ENCODE measurements at places on chromosomes 3 and 15. TPM values are rescaled to one million over a fixed set of nuclear protein-coding genes. Genes with fewer than 3 reads are reported as not detected.

The IMPG2 gene
- total RNA-seq, result 0.11 TPM

The SNX22 gene
- total RNA-seq, result not detected

GRCh38 chr15:75206006-75206405, 4.3 kb downstream of the C15orf39 start:
- H3K27me3 ChIP-seq, result no peaks in the 10 kb centered on the region
- H3K4me1 ChIP-seq, result peaks cover 19% of the 10 kb centered on the region
- DNase-seq, result no peak
- no peaks in the 10 kb centered on the region for H3K36me3 ChIP-seq

DNA sequence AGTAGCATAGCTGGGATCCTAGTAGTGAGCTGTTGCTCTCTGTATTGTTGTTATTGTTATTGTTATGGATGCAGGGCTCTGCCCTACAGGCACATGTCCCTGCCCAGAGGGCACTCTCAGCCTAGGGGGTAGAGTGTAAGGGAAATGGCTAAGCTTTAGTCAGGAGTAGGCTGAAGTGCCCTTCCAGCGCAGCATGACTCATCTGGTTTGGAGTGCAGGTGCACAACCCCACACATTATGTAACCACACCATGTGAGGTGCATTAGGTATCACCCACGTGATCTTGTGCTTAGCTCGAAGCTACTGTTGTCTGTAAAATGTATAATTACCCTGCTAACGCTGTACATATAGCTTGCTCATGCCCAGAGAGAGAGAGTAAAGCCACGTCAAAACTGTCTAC, 48.3 kb upstream of the TIPARP start:
- no peaks in the 10 kb centered on the region for H3K27me3 ChIP-seq
- no peak overlapping the region for H3K27ac ChIP-seq
- DNase-seq, result no peak
- H3K36me3 ChIP-seq, result no peaks in the 10 kb centered on the region
- H3K4me3 ChIP-seq, result no peak overlapping the region

DNA sequence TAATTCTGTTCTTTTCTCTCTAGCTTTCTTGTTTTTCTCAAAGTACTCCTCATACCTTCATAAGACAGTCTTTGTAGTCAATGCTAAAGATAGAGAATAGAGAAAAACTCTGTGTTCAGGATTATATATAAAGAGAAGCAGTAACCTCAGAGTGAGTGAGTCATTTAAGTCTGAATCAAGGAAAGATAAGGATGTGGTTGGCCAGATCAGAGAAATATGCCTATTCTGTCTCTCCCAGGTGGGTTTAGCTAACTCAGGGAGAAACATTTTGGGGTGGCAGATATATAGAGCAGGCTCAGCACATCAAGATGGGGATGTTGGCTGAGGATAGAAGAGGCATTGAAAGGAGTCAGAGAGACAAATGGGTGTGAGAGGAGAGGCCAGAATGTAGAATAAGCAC, 31.4 kb downstream of the GTF2E1 start:
- no peak overlapping the region for H3K27ac ChIP-seq
- peak; percentile 36 for DNase-seq
- H3K36me3 ChIP-seq, result peaks cover 18% of the 10 kb centered on the region
- H3K4me1 ChIP-seq, result peaks cover 7% of the 10 kb centered on the region

- H3K4me3 ChIP-seq, result no peak overlapping the region
- no peaks in the 10 kb centered on the region for H3K4me1 ChIP-seq
- no peak overlapping the region for H3K27ac ChIP-seq
- peak; percentile 75 for DNase-seq
- H3K27me3 ChIP-seq, result peaks cover 12% of the 10 kb centered on the region
- H3K36me3 ChIP-seq, result no peaks in the 10 kb centered on the region
Observed at GRCh38 chr3:112327371-112327951, 5.5 kb upstream of the CD200 start.

GRCh38 chr3:150433347-150433746, 25.2 kb downstream of the TSC22D2 start:
- peaks cover 10% of the 10 kb centered on the region for H3K36me3 ChIP-seq
- H3K4me3 ChIP-seq, result no peak overlapping the region
- DNase-seq, result no peak
- H3K27ac ChIP-seq, result no peak overlapping the region
- peaks cover 9% of the 10 kb centered on the region for H3K4me1 ChIP-seq

- no peaks in the 10 kb centered on the region for H3K36me3 ChIP-seq
- no peak overlapping the region for H3K27ac ChIP-seq
- no peak for DNase-seq
- H3K4me3 ChIP-seq, result no peak overlapping the region
- no peaks in the 10 kb centered on the region for H3K27me3 ChIP-seq
- no peaks in the 10 kb centered on the region for H3K4me1 ChIP-seq
Observed at GRCh38 chr15:79442911-79443310, 10.8 kb downstream of the MINAR1 start.

The GOLGA6A gene
- total RNA-seq, result not detected

GRCh38 chr3:152957491-152957890, 122.6 kb downstream of the P2RY1 start:
- H3K36me3 ChIP-seq, result no peaks in the 10 kb centered on the region
- no peaks in the 10 kb centered on the region for H3K4me1 ChIP-seq
- H3K27me3 ChIP-seq, result no peaks in the 10 kb centered on the region
- H3K4me3 ChIP-seq, result no peak overlapping the region
- no peak overlapping the region for H3K27ac ChIP-seq
- DNase-seq, result no peak

- H3K4me1 ChIP-seq, result peaks cover 11% of the 10 kb centered on the region
- no peak for DNase-seq
- H3K4me3 ChIP-seq, result no peak overlapping the region
- no peaks in the 10 kb centered on the region for H3K27me3 ChIP-seq
Observed at GRCh38 chr15:91698241-91698640, 155.3 kb upstream of the SLCO3A1 start.

DNA sequence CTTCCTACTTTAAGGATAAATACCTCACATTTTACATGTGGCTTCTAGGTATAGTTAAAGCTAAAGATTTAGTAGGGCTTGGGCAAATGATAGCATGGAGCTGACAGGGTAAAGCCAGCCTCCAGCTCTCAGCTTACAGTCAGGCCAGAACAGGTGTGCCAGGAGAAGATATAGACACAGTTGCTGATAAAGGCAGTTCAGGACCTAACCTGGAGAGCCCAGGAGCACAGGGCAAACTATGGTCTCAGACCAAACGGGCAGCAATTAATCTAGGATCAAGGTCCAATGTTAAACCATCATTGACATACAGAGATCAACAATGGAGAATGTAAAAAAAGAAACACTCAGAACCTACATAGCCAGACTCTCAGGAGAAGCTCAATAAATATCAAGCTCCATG, 4.0 kb downstream of the WDR49 start:
- no peak overlapping the region for H3K27ac ChIP-seq
- no peak for DNase-seq
- no peaks in the 10 kb centered on the region for H3K4me1 ChIP-seq
- no peak overlapping the region for H3K4me3 ChIP-seq
- H3K27me3 ChIP-seq, result no peaks in the 10 kb centered on the region
- no peaks in the 10 kb centered on the region for H3K36me3 ChIP-seq
